Activated CD8-positive, alpha-beta T cell treated with anti-CD3 and anti-CD28 coated beads, Interleukin-2, amount 10 ng/mL, durations not matched to agents 7 days and 5 days (primary cell): ENCODE measurements at places on chromosomes 1 and 21. TPM values are rescaled to one million over a fixed set of nuclear protein-coding genes. Genes with fewer than 3 reads are reported as not detected.
A peak's percentile ranks its signal among the peaks of the same experiment; 100 is the strongest.

DNA sequence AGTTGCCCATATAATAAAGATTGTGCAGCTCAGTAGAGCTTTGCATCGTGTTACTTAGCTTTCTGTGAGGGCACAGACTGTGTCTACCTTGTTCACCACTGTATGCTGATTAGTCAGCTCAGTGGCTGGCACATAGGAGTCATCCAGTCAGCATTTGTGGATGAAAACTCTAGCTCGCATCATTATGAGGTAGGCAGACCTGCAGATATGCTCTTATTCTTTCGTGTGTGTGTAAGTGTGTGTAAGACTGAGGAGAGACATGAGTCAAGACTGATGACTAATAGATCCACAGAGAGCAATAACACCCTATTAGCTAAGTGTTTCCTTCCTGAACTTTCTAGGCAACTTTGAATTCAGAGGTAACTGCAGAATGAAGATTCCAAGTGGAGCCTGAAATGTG, 17.1 kb downstream of the TTF2 start:
- DNase-seq, result peak; percentile 30

The LCE1D gene
- not detected for total RNA-seq

GRCh38 chr1:56788102-56788501, 31.1 kb downstream of the FYB2 start:
- no peak for DNase-seq

DNA sequence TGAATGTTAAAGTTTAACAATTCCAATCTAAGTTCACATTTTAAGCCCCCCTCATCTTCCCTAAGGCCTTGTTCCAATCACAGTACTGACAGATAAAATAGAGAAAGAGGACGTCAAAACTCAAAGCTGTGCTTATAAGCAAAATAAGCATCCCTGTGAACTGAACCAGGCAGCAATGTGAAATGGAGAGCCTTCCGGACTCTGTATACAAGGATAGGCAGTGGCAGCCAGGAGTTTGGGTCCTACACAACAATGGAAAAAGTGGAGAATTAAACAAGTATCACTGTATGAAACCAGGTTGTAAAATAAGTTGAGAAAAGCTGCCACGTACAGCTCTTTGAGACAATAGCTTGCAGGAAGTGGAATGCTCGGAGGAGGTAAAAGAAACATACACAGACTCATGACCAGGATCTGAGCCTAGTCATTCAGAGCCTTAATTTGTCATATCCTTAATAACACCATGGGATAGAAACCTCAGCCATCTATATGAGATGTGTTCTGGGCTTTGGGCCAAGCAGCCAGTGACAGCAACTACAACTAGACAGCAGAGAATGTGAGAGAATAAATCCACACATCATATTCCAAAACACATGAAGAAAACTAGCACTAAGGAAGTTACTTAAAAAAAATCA, 55.2 kb upstream of the PALMD start:
- no peak for DNase-seq

The SMCP gene
- total RNA-seq, result not detected

DNA sequence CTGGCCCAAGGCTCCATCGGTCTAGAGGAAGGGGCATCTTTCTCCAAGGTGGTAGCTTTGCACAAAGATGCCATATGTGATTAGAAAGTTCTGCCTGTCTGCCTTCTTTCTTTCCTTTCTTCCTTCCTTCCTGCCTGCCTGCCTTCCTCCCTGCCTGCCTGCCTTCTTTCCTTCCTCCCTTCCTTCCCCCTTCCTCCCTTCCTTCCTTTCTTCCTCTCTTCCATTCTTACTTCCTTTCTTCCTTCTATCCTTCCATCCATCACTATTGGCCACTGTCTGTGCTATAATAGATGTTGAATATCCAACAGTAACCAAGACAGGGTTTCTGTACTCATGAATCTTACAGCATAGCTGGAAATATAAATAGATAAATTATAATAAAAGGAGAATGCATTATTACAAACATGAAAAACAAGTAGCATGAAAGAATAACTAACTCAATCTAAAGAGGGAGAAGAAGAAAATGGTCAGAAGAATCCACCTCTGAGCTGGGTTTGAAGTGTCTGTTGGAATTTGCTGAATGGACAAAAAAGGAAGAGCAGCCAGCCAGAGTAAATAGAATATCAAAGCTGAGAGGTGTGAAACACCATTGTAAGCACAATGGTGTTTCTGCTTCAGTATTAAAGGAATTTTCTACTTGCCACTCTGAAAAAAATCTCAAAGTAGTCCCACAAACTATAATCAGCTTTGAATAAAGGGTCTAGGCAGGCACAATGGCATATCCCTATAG, 250.6 kb upstream of the NR5A2 start:
- DNase-seq, result no peak
